ENCODE measurements at places on chromosomes 5 and 9.

DNA sequence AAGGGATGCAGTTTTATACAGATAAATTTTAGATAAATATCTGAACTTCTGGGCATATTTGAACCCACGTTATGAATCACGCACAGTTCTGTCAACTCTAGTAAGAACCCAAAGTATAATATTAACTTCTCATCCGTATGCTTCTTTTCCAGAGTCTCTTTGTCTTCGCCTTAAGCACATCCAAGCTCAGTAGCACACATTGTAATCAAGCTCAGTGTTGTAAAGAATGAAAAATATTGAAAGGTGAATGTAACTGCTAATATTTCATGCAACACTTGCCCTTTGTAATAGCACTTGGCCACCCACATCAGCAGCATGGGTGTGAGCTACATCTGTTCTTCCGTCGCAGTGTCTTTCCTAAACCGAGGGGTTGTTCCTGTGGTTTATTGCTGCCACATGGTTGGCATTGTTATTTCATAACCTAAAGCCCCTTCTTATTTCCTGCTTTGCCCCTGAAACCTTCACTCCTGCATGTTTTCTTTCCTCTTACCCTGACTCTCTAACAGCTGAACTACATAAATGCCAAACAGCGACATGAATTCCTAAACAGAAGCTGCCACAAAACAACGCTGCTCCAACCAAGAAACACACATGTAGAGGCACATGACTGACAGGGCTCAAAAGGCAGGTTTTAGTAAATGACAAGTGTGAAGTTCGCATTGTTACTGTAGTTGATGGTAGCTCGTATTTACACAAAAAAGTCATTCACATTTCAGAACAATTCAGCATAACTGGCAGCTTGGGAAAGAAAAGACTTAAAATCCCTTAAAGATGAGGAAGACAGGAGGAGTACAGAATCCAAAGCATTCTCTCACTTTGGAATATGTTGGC is 190.1 kb upstream of the MEF2C start:
- DNase-seq: no peak

- no peak for DNase-seq
Measured at GRCh38 chr5:65020492-65020891, 251.8 kb downstream of the CWC27 start.

DNA sequence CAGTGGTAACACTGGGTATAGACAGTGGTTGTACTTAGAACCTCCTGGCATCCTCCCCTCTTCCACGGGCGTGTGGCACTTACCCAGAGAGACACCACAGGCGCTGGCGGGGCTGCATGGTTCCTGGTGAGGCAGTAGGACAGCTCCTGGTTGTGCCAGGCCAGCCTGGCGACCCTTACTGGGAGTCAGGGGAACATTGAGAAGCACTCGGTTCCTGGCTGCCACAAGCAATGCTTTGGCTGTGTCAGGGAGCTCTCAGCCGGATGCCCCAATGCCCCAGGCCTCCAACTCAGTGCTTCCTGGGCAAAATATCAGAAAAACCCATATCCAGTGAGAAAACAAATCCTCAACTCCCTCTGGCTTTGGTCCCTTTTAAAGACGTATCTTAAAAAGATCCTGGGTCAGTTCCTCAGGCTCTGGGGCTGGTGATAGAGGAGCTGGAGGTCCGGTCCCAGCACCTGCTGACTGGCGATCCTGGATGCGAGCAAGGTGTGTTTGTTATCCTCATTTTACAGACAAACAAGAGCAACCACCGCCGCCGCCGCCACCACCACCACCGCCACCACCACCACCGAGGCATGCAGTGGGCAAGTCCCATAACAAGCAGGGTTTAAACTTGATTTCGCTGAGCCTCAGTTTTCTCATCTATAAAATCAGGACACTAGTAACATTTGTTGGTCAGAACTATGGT is 4.2 kb downstream of the NKX2-5 start:
- no peak for DNase-seq

DNA sequence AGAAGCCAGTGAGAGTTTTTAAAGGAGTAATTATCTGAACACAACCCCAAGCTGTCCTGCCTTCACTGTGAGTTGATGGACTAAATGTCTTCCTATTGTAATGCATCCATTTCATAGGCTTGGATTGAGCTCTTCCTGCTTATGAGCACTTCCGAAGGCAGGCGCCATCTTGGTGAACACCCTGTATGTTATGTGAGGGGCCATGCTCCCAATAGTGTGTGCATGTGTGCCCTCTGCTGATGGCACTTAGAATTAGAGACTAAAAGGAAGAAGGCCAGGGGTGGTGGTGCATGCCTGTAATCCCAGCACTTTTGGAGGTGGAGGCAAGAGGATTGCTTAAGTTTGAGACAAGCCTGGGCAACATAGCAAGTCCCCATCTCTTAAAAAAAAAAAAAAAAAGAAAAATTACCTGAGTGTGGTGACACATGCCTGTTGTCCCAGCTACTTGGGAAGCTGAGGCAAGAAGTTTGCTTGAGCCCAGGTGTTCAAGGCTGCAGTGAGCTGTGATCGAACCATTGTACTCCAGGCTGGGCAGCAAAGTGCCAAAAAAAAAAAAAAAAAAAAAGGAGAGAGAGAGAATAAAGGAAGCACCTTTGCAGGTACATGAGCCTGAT is 65.0 kb downstream of the C9orf152 start:
- DNase-seq: peak; percentile 82

DNA sequence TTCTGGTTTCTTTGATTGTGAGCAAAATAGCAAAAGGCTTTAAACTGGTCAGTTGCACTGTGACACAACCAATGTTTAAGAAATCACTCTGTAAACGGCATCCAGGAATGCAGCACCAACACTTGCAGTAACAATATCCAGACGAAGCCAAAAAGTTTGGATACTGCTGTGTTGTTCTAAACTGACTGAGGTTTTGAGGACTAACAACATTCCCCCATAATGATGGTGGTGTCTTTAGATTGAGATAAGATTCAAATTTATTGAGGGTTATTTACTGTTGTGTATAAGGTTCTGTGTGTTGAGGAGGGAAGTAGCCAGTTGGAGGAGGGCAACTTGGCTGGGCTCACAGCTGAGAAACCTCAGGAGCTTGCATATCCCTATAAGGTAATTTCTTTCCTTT is 353.6 kb downstream of the BNC2 start:
- DNase-seq: no peak

DNA sequence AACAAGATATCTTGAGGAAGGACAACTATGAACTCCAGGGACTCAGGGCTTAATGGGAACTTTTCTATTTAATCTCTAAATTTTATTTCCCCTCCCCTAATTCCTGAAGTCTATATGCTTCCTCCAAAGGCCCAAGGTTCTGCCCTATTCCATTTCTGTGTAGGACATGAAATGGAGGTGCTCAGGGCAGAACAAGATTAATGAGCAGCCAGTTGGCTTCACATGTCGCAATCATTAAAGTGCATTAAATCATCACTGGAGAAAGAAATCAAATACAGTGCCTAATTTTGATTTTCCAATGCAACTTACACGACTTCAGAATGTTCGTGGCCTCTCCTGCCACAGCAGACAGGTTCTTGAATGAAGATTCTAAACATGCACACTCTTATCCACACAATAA is 862.1 kb downstream of the PTPRD start:
- DNase-seq: peak; percentile 29

- peak; percentile 84 for DNase-seq
Measured at GRCh38 chr9:9855177-9856078, 757.4 kb downstream of the PTPRD start.

- peak; percentile 30 for DNase-seq
Measured at GRCh38 chr5:160843240-160843639, 8.8 kb downstream of the ATP10B start.

- DNase-seq: peak; percentile 58
Measured at GRCh38 chr5:20497356-20497755, 509.4 kb upstream of the CDH18 start.

GRCh38 chr9:128947527-128948301 is at the start of the genes DOLK and NUP188:
Gene DOLK, minus strand, starts transcription at chr9:128947603. Its CDS starts 300 bp downstream, at chr9:128947303.
Gene NUP188, plus strand, starts transcription at chr9:128947699. Its CDS starts 21 bp downstream, at chr9:128947720.
- DNase-seq: peak; percentile 97

DNA sequence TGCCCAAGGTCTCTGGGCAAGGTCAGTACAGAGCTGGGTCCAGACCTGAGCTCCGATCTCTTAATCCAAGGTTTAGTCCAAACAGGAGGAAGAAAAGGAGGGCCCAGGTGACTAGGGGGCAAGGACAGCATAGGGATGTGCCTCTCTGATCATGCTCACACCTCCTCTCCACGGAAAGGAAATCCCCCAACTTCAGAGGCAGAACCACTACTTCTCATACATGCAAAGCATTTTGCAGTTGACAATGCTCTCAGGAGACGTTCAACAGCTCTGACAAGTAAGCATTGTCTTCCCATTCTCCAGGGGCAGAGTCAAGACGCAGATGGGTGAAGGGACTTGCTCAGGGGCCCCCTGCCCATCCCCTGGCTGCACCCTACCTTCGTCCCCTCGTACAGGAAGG is 8.7 kb upstream of the CORO2A start:
- no peak for DNase-seq

DNA sequence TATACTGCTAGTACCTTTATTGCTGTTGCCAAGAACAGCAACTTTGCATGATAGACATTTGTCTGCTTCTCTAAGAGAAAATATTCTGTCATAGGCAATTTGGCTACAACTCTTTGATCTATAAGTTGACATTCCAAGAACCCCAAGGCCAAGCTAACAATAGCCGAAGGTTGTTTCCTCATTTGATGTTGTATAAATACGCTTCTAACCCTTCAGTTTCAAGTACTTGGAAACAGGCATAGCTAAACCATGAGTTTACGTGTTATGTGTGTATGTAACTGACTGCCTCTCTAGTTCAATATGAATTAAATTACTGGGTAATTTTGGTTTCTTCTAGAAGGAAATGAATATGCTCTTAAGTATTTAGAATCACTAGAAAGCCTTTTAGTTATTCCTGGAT is 1034.0 kb downstream of the TLE4 start:
- no peak for DNase-seq

- no peak for DNase-seq
Measured at GRCh38 chr5:92369587-92369986, 986.5 kb upstream of the ARRDC3 start.

- no peak for DNase-seq
Measured at GRCh38 chr5:108578791-108579190, 168.9 kb upstream of the FER start.

DNA sequence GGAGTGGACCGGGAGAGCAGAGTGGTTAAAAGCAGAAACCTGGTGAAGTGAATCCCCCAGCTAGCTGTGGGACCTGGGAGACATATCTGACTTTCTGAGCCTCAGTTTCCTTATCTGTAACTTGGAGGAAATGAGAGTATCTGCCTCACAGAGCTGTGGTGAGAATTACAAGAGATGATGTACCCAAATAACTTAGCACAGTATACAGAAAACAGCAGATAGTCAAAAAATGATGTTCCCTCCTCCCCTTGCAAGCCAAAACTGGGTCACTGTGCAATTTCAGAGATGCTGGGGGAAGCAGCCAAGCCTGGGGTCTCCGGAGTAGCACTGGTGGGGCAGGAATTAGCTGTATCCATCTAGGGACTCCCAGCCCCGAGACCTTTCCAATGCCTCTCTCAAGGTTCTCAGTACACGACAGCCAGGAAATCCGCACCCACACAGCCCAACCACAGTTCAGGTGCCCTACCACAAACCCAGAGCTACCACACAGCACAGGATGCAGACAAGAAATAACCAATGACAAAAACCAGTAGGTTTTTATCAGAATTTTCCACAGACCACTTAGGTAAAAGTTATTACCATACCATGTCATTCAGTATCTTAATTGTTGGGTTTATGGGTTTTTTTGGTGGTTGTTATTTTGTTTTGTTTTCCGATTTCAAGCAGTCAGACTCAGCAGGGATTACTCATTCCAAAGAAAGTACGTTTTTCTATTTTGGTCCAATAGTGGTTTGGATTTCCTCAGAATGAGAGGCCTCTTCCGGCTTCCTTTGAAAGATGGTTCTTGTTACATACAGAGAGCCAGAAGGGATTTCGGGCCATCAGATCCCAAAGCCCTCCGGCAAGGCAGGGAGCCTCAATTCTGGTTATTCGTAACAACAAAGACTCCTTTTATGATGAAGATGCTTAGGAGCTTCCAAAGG is 4.9 kb upstream of the HRH2 start:
- DNase-seq: no peak

- DNase-seq: no peak
Measured at GRCh38 chr5:126414874-126415502, 8.2 kb upstream of the GRAMD2B start.

DNA sequence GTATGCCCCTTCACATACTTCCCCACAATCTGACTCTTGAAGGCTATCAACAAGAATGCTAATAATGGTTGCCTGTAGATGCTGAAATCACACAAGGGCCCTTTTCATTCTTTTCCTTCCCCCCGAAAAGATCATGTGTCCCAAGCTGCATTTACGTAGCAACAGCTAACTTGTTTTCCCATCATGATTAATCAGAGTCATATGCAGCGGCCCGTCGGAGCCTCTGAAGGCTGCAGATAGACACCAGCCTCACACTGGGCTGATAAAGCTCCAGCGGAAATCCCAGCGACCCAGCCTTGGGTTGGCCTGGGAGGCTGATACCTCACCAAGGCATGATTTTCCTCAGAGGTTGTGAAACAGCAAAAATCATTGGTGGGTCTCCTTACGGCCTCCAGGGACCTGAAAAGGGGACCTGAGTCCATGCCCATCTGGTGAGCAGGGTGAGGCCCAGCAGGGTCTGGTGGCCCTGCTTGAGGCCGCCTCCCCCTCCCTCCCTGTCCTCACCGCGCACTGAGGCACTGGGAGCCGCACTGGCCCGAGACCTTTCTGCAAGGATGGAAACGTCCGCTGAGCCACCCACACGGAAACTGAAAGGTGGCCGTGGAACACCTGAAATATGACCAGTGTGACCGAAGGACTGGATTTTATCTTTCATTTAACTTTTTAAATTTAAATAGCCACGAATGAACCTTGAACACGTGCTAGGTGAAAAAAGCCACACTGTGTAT is 114.2 kb upstream of the PHYKPL start:
- DNase-seq: no peak

DNA sequence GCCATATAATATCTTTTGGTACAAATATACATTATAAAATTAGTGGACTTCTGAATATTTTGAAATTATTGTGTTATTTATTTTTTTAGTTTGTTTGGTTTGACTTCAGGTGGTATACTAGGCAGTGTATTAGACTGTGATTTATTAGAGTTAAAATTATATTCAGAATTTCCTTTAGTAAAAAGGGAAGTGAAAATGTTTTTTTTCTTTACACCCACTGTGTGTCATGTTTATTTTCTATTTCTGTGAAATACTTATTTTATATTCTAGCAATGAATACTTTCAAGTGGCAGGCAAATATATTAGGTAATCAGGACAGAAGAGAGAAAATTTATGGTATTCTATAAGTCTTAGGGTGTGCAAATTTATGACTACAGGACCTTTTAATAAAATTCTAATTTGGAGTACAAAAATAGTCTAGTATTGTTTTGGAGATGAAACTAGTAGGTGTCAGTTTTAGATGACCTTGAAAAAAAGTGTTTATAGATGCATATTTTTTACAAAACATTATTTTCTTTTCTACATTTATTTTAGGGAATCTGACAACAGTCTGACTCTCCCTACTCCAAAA is 8.8 kb downstream of the CSNK1G3 start:
- no peak for DNase-seq

GRCh38 chr5:91155274-91155673 is 227.8 kb downstream of the ARRDC3 start:
- DNase-seq: no peak

DNA sequence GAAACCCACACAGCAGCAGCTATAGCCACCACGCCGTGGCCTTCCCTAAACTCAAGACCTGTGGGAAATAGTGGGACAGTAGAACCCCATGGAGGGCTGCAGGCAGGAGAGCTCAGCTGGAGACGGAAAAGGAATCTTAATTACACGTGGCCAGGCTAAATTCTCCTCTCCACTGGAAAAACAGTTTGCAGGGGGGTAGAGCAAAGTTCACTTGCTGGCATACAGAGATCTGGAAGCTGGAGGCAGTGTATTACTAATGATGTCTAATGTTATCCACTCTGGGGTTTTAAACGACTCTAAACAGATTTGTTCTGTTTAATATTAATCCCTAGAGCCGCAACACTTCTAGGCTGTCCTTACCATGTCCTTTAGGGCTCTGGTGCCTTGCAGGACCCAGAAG is 257.1 kb downstream of the SAXO1 start:
- peak; percentile 35 for DNase-seq
